Stimulated activated CD4-positive, alpha-beta T cell treated with anti-CD3 and anti-CD28 coated beads, Interleukin-12 subunit alpha, Interleukin-12 subunit beta, amount 100 ng/mL, for 24 hours (primary cell): ENCODE measurements at places on chromosomes 6 and 20.

- DNase-seq: no peak
Measured at GRCh38 chr6:23823421-23823820, 302.6 kb upstream of the NRSN1 start.

- no peak for DNase-seq
Measured at GRCh38 chr20:36975099-36975818, 23.8 kb upstream of the SAMHD1 start.

DNA sequence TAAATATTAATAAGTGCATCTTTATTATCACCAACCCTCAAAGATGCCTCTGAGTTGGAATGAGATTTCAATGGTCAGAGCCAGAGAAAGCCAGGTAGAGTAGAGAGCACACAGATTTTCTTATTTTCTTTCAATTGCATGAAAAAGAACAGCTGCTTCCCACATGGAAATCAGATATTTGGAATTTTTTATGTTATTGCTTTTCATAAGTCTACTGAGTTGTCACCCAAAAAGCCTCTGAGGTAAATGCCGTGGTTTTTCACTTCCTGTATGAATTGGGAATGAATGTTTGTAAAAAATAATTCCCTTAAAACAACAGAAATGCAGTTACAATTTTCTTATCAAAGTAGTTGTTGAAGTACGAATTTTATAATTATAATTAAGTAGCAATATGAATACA, 563.1 kb downstream of the RFPL4B start:
- DNase-seq: no peak

- DNase-seq: no peak
Measured at GRCh38 chr6:13282393-13283069, 45.8 kb downstream of the TBC1D7 start.
